Immature natural killer cell (primary cell): ENCODE measurements at places on chromosomes 5 and 9.

- no peak for DNase-seq
Measured at GRCh38 chr5:4142842-4143241, 547.2 kb downstream of the IRX1 start.

- no peak for DNase-seq
Measured at GRCh38 chr9:122477346-122477745, 380 bp downstream of the OR1J1 start.

DNA sequence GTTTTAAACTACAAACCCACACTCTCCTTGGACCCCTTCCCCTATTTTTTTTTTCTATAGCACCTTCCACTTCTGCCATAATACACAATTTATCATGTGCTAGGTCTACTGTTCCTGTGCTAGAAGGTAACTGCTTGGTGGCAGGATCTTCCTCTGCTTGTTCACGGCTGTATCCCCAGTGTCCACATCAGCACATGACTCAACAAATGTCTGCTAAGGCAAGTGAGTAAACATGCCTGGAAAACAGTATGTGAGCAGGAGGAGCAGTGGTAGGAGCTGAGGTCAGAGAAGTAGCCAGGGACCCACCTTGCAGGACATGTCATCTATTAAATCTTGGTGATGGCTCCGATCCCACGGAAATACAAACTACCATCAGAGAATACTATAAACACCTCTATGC is 79.4 kb downstream of the AUH start:
- DNase-seq = no peak

DNA sequence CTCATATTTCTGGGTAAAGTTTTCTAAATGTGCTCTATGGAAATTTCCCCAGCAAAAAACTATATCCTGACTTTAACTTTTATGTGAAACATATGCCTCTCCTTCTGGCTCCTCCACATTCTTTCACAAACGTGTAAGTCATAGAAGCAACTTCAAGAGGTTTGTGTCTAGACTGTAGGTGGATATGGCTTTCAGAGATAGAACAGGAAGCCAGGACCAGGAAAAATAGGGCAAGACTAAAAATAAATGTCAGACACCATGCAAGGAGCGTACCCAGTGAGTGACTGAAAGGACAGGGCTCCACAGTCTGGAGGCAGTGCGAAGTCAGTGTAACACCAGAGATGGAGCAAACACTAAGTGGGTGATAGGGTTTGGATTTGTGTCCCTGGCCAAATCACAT is 240.7 kb downstream of the COX7C start:
- no peak for DNase-seq

- DNase-seq = no peak
Measured at GRCh38 chr5:166977911-166978422, 1313.5 kb upstream of the WWC1 start.

DNA sequence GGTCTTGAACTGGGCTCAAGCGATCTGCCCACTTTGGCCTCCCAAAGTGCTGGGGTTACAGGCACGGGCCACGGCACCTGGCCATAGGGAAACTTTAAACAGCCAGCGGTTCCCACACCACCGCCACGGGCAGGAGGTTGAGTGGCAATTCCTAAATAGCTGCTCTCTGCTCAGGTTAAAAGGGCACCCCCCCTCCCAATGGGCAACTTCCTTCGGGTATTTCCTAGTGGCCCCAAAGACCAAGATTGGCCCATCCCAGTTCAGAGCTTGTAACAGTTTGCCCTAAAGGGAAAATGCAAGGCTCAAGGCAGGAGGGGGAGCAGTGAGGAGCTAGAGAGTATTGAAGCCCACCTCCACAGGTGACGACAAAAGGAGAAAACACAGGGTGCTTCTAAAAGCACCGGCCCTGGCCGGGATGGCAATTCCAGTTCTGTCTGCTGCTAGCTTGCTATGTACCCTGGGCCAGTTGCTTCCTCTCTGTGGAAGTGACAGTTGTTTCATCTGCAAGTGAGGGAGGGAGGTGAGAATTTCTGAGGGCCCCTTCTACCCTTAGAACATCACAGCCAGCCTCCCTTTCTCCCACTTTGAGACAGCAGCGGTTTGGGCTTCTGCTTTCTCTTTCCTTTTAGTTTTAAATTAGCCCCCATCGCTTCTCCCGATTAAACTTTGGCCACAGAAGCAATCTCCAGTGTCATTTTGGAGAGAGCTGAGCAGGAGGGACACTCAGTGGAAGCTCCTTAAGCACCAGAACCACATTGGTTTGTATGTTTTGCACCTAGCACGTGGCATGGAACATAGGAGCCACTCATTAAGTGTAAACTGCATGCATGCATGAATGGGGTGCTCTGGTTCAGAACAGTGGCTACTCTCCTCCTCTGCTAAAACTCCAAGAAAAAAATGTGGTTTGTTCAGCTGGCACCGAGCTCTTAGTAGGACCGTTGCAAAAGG is 17.3 kb upstream of the TNIP1 start:
- DNase-seq = peak; percentile 77

DNA sequence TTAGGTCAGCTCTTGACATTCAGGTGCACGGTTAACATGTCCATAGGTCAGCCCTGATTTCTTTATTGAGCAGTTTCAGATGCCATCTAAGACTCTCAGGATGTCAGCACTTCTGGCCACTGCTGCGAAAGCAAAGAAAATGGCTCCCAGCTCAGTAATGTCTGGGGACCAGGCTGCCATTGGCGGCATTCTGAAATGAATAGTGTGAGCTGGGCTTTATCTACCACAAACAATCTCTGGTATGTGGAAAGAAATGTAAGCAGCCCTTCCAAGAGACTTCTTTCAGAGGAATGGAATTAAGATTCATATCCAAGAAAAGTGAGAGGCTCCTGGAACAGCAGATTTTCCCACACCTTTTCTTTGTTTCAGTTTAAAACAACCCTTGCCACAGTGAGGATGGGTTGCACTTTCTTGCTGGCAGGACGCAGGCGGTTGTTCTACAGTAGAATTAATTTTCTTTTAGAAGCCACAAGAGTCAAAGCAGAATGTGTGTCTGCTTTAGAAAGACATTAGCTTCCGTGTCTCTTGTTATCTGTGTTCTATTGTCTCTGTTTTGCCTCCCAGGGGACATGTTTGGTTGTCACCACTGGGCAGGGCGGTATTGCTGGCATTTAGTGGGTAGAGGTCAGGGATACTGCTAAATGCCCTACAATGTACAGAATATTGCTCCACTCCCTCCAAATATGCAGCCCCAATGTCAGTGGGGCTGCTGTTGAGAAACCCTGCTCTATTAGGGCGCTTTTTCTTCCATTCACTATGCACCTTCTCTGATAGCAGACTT is 149.9 kb upstream of the ANKH start:
- DNase-seq = no peak

- DNase-seq = no peak
Measured at GRCh38 chr9:68953771-68954170, 60.1 kb downstream of the PRKACG start.

DNA sequence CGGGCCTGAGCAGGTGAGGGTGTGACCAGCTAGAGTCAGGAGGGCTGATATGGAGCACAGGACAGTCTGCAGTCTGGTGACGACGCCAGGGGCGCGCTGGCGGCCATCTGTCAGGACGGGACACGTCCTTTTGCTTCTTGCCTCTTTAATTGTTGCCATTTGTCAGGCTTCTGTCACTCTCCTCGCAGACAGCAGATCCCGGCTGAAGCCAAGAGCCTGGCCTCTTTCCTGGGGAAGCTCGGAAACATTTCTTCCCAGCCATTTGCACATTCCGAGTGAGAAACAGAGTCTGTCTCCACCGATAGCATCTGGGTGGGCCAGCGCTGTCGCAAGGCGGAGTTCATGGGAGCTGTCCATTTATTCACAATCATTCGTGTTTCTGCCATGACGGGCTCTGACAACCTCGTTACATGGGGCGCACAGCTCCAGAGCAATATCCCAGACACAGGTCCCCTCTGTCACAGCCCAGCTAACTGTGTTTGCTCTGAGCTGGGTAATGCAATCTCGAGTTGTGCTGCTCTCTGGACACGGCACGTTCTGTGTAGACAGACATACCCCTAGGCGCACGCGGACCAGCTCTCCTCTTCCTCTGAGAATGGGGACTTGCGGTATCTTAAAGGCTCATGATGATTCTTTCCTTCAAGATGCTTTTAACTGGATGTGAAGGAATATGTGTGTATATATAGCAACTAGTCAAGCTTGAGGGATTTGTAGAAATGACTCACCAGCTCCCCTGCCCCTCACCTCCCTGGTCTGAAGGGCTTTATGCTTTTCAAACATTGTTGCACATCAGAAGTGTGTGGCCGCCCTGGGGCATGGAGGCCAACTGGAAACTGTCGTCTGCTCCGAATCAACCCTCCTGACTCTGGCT is 105.3 kb upstream of the FCN2 start:
- no peak for DNase-seq

GRCh38 chr5:51156222-51156621 is 227.0 kb upstream of the ISL1 start:
- DNase-seq = no peak

- DNase-seq = no peak
Measured at GRCh38 chr9:130555968-130556367, 23.4 kb upstream of the FUBP3 start.

- no peak for DNase-seq
Measured at GRCh38 chr9:127724012-127724411, 8.1 kb downstream of the TTC16 start.

GRCh38 chr5:146778795-146779194 is 99.8 kb downstream of the PPP2R2B start:
- DNase-seq = no peak

DNA sequence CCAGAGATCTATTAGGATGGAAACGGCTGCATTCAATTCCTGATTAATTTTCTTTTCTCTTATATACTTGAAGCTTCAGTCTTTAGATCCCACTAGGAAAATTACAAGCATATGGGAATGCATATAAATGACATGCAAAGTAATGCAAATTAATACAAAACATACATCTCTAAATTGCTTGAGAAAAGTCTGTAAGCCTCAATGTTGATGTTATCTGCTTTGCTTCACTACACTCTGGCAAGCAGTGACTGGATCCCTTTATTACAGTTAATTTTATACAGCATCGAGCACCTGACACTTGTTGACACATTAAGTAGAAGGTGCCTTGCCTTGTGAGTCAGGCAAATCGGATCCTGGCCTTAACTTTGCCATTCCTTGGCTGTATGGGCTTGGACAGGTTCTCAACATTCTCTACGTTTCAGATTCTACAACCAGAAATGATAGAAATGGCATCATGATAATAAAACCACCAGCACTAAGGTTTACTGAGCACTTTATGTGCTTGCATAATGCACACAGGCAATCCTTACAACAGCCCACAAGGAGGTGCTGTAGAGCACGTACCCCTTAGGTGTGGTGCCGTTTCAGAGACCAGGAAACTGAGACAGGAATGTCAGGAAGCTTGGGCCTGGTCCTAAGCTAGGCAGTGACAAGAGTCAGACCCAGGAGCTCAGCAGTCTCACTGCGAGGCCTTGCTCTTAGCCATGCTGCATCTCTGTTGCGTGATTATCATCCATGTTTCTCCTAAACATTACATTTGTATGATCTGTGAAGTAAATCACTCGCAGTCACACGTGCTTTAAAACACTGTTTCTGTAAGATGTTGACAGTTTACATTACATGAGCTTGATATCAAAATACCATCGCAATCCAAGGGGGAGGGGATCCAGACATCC is 2.7 kb downstream of the GCNT4 start:
- peak; percentile 30 for DNase-seq

DNA sequence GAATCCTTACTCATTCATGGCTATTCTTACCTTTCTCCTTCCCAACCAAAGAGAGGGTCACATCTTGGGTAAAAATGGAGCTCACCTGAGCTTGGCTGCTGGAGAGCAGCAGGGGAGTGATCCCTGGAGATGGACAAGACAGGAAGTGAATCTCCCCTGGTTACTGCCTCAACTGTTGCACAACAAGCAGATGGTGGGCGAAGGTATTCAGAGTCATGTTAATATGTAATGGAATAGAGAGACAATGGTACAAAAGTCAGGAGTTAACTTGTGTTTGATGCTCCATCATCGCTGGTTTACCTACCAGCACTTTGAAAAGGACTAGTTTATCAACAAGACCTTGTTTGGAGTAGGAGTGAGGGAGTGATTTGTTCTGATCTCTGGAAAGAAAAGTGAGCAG is 13.0 kb upstream of the PLPP1 start:
- DNase-seq = no peak

DNA sequence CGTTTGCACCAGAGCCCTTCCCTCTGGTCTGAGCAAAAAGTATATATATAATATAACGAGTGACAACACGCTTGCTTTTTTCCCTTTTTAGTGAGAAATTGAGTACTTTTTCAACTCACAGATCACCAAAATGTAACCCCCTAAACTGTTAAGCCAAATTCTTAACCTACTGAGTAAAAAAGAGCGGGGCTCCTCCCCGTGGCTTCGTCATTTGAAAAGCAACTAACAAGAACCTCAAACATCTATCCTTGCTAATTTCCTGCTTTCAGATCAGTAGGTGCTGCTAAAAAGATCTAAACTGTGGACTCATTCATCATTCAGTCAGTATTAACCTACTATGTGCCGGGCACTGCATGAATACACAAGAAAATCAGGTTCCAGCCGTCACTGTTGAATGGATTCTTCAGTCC is 1.0 kb upstream of the PTBP3 start:
- DNase-seq = peak; percentile 46

DNA sequence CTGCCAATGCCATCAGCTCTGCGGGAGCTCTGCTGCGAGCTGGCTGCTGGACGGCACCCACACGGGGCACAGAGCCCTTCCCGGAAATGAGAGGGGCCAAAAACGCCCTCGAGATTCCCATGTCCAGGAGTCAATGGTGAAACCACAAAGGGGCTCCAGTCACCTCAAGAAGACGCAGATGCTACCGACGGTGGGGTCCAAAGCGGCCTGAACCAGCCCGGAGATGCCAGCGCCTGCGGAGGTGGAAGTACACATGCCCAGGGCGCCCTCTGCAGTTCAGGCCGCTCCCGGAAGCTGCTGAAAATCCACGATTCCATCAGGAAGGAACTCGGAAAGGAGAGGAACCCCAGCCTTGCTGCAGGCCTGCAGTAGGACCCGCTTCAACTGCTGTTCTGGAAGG is 82.4 kb upstream of the SELENOP start:
- no peak for DNase-seq

GRCh38 chr9:92359394-92359995 is 33.7 kb downstream of the CENPP start:
- DNase-seq = no peak

GRCh38 chr5:3339798-3340115 is 255.9 kb upstream of the IRX1 start:
- DNase-seq = no peak

DNA sequence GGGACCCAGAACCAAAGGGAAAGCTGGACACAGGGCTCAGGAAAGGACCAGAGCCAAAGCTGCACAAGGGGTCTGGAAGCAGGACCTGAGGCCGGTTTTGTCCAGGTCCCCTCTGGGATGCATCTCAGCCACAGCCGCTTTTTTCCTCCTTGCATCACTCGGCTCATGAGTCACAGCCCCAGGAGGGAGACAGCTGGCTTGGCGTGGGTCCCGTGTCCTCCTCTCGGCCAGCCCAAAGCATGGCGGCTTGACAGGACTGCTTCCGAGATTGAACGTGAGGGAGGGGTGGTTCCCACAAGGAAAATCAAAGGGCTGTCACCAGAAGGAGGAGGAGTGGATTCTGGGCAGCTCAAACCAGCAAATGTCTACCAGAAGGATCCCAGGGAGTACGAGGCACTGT is 56.7 kb upstream of the CPLX2 start:
- no peak for DNase-seq
